ENCODE measurements at places on chromosomes 2 and 18.
A peak's percentile ranks its signal among the peaks of the same experiment; 100 is the strongest.

GRCh38 chr2:102618452-102619413 is 620 bp upstream of the SLC9A2 start:
- DNase-seq, result peak; percentile 81

DNA sequence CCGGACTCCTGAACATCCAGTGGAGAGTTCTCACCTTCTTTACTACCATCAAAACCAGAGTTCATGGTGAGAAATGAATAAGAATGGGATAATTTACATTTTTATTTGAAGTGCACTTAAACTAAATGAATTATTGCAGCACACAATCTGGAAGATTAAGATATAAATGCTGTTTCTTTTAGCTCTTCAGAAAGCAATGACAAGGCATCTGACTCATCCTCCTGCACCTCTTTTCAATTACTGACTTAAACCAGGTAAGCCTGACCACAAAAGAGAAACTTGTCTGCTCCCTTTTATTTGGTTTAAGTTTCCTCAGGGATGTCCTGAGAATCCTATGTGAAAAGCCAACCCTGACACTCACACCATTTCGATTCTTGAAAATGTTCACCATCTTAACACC is 720 bp upstream of the DSC2 start:
- peak; percentile 8 for DNase-seq

DNA sequence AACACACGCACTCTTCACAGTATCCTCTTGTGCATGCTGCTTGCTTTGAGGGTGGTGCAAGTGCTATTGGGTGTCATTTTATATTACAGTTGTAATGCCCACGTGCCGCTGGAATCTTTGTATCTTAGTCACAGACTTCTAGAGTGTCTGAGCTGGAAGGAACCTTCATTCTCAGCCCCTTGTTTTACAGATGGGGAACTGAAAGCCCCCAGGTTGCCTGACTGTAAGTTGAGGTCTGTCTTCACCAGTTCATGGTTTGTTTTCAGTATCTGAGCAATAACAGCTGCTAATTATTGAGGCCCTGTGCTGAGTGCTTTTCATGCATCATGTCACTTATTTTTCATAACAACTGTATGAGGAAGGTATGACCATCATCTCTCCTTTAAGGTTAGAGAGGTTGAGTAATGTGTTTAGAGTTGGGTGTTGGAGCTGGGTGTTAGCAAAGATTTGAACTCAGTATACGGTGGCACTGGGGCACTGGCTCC is 77.0 kb downstream of the PRKCE start:
- no peak for DNase-seq

DNA sequence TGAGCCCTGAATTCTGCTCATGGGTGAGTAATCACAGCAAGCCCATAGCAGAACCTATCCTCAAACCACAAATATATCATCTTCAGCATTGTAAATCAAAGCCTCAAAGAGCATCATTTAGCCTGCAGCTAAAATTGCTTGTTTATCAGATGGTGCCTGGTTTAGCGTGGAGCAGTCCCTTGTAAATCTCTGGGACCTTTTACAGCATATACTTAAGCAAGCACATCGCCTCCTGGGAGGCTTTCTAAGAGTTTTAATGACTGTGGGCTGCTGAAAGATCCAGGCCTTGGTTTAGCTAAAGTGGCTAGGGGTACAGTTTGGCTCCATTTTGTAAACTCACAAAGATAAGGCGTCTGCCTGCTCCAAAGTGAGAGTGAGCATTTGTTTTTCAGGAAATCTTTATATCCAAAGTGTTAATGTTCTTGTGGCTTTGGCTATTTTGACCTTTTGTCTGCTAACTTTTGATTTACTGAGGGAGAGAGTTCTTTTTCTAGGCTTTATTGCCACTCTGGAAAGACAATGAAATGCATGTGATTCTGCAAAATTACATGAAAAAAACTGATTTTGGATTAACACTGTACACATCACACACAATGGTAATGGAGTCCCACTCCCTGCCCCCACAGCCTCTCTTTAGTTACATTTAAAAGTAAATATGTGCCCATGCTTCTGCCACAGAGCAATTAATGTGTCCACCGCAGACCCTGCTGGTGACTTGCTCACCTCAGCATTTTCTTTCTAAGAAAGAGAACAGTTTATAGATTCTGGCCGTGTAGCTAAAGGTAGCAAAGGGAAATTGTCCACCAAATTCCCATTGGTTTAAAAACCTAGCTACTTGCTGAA is 194.8 kb downstream of the LNPK start:
- DNase-seq, result no peak

GRCh38 chr2:144183727-144184126 is 336.2 kb downstream of the ZEB2 start:
- no peak for DNase-seq

GRCh38 chr2:225177098-225177497 is 134.8 kb upstream of the DOCK10 start:
- peak; percentile 27 for DNase-seq

GRCh38 chr2:189559579-189560272 is 20.9 kb downstream of the SLC40A1 start:
- no peak for DNase-seq

DNA sequence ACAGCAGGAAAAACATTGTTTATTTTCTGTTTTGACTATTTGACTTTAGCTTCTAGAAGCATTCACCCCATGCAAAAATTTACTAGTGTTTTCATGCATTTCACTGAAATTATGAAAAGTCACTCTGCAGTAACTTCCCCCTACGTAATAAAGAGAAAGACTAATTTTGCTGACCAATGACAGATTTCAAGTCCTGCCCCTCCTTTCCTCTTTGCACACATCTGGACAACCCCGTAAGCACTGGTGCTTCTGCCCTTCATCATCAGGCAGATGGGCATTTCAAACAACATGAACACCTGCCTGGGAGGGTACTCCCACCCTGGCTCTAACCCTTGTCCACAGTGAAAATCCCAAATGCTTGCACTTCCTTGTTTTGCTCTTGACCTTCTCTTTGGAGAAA is 815.0 kb upstream of the ID2 start:
- no peak for DNase-seq

DNA sequence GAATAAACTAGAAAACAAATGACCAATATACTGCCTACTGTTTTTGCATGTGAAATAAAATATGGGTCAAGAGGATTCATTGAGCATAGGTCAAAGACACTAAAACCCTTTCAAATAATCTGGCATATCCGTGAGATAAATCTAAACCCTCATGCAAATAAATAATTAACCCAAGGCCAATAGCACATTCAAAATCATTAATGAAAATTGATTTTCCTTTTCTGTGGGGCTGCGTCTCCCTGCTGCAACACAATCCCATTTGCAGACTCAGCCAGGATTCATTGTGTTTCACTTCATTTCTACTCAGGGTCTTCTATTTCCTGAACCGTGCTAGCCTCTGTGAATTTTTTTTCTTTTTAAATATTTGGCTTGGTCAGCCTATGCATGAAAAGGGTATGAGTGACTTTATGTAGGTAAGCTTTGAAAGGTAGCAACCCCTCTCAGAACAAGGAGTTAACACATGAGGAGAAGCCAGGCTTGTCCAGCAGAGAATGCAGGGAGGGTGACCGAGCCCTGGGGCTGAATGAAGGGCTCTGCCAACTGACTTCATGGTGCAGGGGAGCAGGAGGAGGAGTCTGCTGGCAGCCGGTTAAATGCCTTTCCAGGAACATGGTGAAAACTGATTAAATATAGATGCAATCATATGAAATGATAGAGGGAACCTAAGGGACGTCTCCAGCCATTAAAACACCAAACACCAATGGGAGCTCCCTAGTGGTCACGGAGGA is 10.3 kb upstream of the CTAGE1 start:
- DNase-seq, result no peak

- DNase-seq, result peak; percentile 18
Observed at GRCh38 chr2:73939419-73939818, 12.7 kb downstream of the DGUOK start.

DNA sequence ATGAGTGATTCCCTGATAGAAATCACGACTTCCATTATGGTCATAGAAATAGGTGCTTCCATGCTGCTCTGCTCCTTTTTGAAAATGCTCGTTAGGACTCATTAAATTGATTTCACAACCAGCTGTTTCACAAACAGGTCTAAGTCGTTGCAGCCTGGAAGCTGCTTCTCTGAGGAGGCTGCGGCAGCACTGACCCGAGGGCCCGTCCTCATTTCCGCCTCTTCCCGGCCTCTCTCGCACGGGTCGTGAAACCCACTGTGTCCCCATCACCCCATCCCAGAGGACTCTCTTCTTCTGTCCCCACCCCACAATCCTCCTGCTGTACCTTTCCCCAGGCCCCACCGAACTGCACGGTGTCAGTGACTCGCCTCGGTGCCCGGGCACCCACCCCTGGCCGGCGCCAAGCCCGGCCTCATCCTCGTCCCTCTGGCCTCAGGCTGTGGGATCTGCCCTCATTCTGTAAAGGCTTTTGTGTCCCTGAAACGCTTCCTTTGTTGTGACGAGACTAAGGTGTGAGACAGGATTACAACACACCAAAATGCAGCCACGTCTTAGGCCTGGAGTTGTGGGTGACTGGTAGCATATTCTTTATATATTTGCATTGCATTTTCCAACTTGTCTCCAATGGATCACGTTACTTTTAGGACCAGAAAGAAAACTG is 112.7 kb upstream of the CTDP1 start:
- DNase-seq, result no peak

DNA sequence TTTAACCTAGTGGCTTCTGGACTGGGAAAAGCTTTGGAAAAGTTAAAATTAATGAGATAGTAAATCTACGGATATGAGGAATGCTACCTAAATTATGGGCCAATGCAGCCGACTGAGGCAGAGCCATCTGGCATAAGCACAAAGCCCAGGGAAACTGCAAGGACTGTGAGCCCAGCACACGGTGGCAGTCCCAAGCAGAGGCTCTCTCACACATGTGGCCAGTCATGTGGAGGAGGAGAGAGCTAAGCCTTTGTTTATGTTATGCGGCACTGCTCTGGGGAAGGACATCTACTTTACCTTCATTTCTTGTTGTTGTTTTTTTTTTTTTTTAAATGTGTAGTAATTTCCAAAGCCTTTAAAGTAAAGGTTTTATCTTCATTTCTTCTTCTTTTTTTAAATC is 267.0 kb downstream of the STK39 start:
- no peak for DNase-seq

GRCh38 chr2:64329848-64330247 is 124.1 kb upstream of the LGALSL start:
- no peak for DNase-seq

- no peak for DNase-seq
Observed at GRCh38 chr18:35185771-35186170, 55.1 kb upstream of the ZNF397 start.

DNA sequence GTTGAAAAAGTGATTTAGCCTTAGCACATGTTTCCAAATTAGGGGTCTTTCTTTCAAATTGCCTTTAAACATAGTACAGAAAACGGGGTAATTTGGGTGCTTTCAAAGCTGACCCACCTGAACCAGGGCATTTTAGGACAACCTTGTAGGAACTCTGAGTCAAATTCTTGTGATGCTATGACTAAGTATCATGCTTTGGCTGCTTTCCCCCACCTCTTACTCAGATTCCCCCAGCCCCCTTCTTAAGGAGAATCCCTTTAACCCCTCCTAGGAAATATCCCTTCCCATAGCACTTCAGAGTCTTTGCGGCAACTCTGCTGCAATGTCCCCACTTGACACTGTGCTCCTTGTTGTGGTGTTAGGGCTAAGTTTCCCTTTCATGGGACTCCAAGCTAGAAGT is 18.6 kb upstream of the KLF7 start:
- DNase-seq, result no peak

Data from DMS53 (cell line).